ENCODE measurements at places on chromosomes 16 and 17.

GRCh38 chr17:49996495-49997300, 1.7 kb upstream of the DLX3 start:
- DNase-seq = peak; percentile 68

DNA sequence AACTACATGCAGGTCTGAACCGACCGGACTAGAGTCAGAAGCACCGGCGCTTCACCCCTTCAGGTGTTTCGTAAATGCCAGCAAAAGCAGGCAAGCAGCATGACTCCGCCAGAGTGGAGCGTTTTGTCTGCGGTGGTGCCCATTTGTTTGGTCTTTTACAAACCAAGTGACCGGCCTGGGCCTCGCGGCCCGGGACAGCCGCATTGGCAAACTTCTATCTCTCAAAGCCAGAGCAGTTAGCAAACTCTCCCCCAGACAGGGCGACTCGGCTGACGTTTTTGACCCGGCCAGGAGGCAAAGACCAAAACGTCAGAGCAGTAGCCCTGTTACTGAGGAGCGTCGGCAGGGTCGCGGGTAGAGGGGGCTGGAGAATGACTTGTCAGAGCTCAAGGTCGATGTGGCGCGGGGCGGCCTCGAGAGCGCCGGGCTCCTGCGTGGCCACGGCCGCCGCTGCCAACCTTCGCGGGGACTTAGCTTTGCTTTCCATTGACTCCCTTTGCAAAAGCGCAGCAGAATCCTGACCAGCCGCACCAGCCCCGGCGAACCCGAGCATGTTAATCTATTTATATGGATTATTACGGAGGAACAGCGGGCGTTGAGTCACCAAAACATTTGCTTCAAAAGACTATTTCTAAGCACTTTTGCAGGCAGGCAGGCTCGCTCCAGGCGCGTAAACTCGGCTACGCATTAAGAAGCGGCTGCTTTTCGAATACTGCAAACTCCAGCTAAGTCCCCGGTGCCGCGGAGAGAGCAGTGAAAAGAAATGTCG, 763 bp upstream of the SOX9 start:
- no peak for DNase-seq

DNA sequence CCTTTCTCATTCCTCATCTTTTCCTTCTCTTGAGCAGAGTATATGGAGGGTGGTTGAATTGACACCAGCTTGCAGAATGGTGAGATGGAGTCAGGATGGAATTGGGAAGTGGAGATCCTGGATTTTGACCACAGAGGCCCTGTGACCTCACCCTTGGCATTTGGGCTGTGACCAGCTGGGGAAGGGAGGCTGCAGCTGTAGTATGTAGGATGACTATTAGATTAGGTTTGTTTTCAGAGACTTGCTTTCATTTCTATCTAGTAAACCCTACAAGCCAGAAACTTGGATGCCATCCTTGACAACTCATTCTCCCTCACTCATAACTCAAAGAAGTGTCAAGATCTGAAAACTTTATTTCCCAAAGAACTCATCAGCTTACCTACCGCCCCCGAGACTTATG, 5.9 kb downstream of the GNGT2 start:
- DNase-seq = no peak

DNA sequence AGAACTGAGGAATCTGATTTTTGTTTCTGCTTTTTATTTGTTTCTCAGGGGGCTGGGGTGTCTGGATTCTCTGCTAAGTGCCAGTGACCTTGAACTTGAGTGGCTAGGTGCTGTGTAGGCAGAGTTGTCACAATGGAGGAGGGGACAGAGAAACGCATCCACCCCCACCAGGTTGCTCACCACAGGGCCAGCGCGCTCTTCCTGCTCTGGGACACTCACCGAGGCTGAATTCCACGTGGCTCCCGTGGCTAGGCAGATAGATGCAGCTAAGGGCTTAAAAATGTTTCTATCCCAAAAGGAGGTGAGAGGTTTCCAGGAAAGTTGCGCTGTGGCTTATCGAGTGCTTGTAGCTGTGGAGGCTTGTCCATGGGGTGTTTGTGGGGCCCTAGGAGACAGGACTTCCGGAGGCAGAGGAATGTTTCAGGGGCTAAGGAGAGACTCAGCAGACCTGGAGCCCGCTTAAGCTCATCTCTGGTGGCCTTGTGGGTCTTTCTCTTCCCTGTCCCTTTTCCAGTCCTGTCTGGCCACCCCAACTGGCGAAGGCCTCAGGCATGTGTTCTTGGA, 36.8 kb downstream of the ADCY7 start:
- no peak for DNase-seq

DNA sequence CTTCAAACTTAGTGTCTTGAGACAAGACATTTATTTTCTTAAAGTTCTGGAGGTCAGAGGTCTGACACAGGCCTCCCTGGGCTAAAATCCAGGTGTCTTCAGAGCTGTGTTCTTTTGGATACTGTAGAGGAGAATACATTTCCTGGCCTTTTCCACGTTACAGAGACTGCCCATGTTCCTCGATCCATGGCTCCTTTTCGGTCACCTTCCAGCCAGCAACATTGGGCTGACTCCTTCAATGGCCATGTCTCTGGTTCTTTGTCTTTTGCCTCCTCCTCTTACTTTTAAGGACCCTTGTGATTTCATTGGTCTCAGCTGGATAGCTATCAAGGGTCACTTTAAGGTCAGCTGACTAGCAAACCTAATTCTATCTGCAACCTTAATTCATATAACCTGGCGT, 212.4 kb downstream of the WWOX start:
- no peak for DNase-seq

DNA sequence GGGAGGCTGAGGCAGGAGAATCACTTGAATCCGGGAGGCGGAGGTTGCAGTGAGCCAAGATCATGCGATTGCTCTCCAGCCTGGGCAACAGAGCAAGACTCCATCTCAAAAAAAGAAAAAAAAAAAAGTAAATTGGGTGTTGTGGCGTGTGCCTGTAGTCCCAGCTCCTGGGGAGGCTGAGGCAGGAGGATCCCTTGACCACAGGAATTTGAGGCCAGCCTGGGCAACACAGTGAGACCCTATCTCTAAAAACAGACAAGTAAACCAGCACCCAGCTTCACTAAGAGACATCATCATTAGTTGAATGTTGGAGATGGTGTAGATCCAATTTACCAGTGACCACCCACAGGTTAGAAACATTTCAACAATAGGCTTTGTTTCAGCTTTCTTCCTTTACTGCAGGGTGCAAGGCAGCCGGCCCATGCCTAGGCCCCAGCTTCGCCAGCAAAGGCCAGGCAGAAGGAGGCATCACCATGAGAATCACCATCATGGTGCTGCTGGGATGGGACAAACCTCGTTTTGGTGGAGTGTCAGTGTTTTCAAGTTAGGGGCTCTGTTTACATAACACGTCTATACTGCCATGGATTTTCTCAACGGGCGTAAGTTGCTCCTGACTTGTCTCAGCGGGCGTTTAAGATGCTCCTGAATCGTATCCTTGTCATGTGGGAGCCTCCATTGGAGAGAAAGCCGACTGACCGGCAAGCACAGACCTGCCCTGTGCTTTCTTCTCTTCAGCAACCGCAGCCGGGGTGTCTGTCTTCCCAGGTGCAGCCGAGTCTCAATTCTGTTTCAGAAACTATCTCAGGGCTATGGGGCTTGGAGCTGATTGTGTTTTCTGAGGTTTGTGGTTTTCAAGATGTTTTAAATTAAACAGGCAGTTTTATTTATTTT, 7.3 kb downstream of the TCF25 start:
- no peak for DNase-seq

- no peak for DNase-seq
Measured at GRCh38 chr17:79794659-79795511, 2.0 kb downstream of the CBX8 start.

- no peak for DNase-seq
Measured at GRCh38 chr16:57489229-57489628, 2.9 kb upstream of the DOK4 start.

DNA sequence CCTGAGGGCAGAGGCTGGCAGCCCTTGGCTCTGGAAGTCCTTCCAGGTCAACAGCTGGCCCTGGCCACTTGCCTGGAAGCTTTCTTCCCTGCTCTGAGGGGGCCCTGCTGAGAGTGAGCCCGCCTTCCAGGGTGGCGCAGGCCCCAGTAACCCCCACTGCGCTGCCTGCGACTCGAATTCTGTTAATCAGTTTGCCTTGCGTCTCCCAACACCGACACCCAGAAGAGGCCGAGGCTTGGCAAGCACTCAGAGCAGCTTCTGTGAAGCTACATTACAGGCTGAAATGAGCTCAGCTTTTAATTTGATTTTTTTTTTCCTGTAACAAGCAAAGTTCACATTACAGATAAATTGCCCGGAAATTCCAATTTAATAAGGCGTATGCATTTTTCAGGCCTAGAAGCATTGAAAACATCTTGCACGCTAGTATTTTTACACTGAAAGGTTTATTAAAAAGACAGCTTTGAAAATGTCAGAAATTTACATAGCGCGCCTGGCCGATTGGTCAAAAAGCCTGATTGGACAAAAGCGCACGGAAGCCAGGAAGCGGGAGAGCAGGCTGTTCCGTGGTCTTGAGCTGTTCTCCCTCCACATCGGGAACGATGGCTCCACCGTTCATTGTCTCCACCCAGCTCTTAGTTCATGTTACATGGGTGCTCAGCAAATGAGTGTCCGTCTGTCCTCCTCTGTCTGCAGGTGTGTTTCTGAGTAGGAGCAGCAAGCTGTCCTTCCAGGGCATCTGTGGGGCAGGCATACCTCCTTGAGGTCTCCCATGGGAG, 65.5 kb upstream of the HSBP1 start:
- no peak for DNase-seq

DNA sequence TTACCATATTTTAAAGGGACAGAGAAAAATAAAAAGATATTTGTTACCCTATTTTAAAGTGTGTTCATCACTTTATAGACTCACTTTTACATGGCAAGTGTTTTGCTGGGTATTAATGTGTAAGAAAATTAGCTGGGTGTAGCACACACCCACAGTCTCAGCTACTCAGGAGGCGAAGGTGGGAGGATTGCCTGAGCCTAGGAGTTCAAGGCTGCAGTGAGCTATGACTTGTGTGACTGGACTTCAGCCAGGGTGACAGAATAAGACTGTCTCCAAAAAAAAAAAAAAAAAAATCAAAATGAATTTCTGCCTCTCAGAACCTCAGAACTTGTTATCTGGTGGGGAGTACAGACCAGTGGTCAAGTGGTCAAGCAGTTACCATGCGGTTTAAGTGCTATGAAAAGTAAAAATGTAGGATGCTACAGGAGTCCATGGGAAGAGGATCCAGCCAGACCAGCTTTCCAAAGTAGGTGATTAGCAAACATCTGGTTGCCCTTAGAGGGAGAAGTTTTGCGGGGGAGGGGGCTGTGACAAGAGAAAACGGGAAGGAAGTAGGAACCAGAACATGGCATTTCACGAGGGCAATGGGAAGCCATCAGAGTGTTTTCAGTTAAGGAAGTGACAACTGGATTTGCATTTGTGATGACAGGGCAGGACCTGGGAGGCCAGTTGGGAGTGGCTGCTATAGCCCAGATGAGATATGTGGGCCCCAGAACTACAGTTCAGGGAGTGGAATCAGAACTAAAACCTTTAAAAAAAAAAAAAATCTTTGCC, 13.9 kb downstream of the CNEP1R1 start:
- DNase-seq = no peak

DNA sequence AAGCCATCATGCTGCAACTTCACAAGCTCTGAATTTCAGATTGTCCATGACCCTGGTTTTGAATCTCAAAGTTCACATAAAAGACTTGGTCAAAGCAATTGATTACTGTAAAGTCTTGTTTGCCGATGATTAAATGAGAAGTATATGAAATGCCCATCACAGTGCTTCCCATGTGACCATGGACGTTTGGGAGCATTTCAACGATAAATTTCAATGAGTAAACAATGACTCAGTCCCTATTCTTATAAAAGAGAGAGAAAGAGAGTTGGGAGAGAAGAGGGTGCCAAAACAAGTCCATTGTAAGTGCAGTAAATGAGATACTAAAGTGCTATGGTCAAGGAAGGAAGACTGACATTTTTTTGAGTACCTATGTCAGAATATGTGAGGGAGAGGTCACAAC, 276.9 kb downstream of the SOX9 start:
- no peak for DNase-seq

- DNase-seq = no peak
Measured at GRCh38 chr16:20136446-20136968, 62.8 kb upstream of the GPR139 start.

- DNase-seq = no peak
Measured at GRCh38 chr16:57358527-57359095, at the start of gene CCL22. CCL22 (plus strand) TSS chr16:57358783; CDS start chr16:57358817, 34 bp downstream.

DNA sequence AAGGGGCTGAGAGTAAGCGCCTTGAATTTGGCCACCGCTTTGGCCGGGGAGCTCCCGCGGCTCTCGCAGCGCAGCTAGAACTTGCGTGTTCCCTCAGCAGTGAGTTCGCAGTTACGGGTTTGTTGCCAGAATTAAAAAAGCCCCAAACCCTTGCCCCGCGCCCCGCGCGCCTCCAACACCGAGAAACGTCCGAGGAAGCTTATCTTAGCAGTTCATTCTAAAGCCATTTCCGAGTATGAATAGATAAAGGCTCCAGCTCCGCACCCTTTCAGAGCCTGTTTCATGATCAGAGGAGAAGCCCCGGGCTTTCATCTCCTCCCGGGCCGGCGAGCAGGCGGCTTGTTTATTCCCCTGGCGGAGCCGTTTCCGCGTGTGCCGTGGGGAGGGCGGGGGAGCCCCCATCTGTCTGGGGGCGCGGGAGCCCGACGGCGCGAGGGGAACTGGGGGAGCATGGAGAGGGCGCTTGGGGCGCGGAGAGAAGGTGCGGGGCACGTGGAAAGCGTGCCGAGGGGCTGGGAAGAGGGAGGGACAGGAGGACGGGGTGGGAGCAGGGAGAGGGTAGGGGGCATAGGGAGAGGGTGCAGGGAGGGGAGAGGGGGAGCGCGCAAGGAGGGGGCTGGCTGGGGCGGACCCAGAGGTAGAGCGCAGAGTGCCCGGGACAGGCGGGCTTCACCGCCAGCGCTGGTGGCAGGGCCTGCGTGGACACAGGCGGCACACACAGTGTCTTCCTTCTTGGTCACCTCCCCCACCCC, 9.9 kb downstream of the TBX4 start:
- no peak for DNase-seq

- peak; percentile 62 for DNase-seq
Measured at GRCh38 chr16:57092786-57093411, 516 bp downstream of the CPNE2 start.

DNA sequence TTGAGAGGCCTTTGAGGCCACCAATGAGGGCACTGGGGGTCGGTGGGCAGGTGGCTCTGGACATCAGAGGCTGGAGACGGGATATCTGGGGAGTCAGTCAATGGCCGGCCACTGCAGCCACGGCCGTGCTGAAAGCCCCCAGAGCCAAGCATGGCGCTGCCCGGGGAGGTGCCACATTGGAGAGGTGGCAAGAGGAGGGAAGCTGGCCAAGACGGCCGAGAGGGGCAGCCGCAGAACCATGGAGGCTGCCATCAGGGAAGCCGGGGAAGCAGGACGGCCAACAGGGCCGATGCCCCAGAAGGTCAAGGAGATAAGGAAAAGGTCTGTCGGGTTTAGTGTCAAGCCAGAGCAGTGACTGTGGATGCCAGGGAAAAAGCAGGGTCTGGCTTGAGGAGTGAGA, 9.8 kb downstream of the RTN4RL1 start:
- DNase-seq = no peak

Measured in stimulated activated naive CD8-positive, alpha-beta T cell treated with anti-CD3 and anti-CD28 coated beads, Interleukin-15, amount 100 ng/mL, for 72 hours (primary cell).